ENCODE measurements at places on chromosomes 1 and 21.

DNA sequence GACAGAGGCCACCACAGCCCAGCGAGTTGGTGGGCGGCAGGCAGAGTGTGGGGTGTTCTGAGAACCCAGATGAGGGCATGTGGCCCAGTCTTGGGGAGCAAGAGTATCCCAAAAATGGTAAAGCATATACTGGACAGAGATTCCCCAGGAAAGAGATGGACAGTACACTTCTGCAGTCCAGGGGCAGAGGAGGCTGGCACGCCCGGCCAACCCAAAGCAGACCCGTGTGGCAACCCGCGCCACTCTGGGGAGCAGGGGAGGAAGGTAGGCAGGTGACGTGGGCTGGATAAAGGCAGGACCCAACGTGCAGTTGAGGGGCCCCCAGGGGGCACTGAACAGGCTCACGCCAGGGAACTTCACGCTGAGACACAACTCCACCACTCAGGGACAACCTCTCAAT is 46.4 kb upstream of the RIPK4 start:
- DNase-seq, result no peak

DNA sequence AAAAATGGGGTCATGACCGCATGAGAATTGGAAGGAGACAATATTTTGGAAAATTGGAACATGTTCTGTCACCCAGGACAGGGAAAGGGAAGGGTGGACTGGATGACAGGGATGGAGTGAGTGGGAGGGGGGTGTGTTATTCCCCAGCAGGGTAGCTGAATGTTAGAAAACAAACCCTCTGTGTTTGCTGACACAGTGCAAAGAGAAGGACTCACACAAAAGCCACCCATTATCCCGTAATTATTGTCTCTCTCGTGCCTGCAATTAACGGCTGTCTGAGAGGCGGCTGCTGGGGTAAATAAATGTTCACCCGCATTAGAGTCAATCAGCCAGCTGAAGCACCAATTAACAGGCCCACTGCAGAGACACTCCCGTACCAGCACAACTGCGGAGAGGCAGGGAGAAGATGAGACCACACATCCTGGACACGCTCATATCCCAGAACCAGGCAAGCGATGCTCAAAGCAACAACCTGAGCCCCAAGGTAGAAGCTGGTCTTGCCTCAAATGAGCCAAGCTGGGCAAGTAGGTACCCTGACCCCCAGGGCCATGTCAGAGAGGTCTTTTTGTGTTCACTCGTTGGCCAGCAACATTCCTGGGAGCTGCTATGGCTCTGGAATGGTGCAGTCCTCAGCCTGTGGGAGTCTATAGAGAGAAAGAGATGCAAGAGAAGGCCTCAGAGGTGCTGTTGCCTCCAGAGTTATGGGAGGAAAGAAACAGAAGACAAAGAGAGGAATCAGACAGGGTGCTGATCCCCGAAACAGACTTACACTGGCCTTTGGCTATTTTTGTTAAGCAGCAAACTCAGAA is 19.4 kb downstream of the PLEKHA6 start:
- DNase-seq, result no peak

DNA sequence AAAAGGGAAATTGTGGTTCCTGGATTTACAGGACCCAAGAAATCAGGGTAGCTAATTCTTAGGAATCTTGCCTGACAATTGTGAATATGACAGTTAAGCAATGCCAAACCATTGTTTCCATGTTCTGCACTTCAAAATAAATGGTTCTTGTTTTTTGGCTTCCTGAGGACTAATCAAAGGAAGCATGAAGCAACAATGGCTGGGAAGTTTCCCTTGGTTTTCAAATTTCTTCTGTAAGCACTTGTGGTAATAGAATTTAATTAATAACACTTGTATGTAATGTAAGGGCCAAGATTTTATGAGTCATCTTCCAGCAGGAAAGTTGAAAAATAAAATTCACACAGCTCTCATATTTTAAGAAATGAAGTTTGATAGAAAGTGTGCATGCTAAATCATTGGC is 31.7 kb downstream of the JAM2 start:
- DNase-seq, result no peak

- DNase-seq, result no peak
Measured at GRCh38 chr1:162421258-162422164, 9.6 kb upstream of the SH2D1B start.

- DNase-seq, result no peak
Measured at GRCh38 chr1:229127301-229127700, 143.6 kb upstream of the RAB4A start.

- DNase-seq, result peak; percentile 39
Measured at GRCh38 chr1:54273092-54273794, 73.3 kb downstream of the MRPL37 start.

DNA sequence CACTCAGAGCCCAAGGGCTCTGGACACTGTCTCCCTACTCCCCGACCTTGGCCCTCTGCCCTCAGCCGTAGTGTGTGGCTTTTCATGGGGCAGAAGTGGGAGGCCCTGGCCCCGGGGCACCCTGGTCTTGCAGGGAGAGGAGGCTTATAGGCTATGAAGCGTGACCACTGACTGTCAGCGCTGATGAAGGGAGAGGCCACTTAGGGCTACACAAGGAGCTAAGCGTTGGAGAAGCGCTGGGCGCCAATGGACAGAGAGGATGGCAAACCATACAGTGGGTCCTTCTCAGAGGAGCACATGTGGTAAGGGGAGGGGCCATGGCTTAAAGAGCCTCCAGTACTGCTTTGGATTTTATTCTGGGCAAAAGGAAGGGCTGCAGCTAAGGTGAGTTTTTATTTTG is 7.9 kb downstream of the CRABP2 start:
- DNase-seq, result no peak

DNA sequence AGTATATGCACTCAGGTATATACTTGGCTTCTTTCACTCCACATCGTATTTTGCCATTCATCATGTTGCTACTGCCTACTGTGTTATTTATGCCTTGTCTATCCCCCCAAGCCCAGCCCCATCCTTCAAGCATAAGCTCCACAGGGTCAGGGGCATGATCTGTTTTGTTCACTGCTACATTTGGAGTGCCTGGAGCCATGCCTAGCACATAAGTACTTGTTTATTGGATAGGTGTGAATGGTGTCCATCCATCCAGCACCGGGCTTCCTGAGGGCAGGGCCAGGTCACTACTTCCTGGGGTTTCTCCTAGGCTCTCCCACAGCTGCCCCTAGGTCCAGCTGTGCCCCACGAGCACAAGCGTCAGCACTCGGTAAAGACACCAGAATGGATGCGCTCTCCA is 289.0 kb upstream of the VAMP3 start:
- DNase-seq, result no peak

- no peak for DNase-seq
Measured at GRCh38 chr1:86826856-86827255, 87.1 kb downstream of the SELENOF start.

DNA sequence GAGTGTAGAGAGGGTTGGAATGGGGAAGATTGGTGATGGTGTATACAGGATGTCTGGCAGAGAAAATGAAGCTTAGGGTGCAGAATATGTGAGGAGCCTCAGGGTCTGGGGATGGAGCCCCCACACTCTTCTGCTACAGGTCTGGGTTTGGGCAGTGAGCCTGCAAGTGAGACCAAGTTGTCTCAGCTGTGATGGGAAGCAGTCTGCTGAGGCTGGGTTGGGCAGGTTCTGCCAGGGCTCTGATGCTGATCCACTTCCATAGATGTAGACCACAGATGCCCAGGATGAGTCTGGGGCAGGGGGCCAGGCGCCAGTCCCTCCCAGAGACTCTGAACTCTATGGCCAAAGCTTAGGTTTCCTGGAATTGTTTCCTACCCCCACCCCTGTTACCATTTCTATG is 516.9 kb downstream of the PTPRU start:
- DNase-seq, result peak; percentile 5

DNA sequence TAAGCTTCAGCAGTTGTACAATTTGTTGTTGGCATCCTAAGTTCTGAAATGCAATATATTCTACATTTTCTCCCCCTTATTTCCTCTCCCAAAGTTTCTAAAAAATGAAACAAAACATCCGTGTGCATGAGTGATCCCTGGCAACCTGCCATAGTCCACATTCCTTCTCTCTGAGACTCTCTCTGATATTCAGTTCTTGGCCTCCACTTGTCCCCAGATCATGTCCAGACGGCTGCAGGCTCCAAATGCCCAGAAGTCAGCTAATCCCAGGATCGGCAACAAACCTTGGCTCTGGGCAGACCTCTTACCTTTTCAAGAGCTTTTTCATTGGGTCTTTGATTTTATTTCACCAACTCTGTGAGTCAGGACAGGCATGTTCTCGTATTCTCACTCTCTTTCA is 187.8 kb downstream of the ETS2 start:
- DNase-seq, result peak; percentile 70

DNA sequence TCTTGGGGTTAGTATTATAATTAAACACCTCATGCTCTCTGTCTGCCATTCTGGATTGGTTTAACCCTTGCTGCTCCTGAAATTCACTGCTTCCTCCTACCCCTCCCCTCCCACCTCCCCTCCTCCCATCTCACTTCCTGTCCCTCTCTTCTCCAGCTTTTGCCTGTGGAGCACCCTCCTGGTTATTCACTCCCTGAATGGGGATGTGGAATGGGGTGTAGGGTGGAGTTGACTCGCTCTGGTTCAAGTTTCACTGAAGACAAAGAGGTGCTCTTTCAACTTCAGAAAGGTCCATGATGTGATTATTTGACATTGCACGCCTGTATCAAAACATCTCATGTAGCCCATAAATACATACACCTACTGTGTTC is 160.5 kb downstream of the PLXNA2 start:
- no peak for DNase-seq

- no peak for DNase-seq
Measured at GRCh38 chr1:186754542-186755145, 74.1 kb upstream of the PLA2G4A start.

DNA sequence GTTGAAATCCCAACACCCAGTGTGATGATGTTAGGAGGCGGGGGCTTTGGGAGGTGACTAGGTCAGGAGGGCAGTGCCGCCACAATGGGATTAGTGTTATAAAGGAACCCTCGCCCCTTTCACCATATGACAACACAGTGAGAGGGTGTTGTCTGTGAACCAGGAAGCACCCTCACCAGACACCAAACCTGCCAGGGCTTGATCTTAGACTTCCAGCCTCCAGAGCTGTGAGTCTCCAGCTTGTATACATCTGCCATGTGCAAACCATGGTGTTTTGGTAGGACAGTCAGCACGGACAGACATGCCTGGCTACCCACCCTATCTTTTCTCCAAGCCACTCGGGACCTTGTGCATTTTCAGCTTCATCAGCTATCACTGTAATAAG is 4.0 kb downstream of the TRIM11 start:
- DNase-seq, result no peak

Measured in Peyer's patch (tissue), 4 donors.